NCI-H2081 treated with DMSO at 0.1 percent for 48 hours (cell line): ENCODE measurements at places on chromosomes 6 and 20.

GRCh38 chr6:125533710-125534397 lies 215.6 kb upstream of the HEY2 start:
- DNase-seq = no peak

- DNase-seq = no peak
Observed at GRCh38 chr6:117919775-117920729, 13.0 kb downstream of the SLC35F1 start.

- DNase-seq = no peak
Observed at GRCh38 chr6:160010067-160010466, 41.2 kb downstream of the IGF2R start.

- no peak for DNase-seq
Observed at GRCh38 chr20:57458400-57459160, 66.4 kb downstream of the CTCFL start.

DNA sequence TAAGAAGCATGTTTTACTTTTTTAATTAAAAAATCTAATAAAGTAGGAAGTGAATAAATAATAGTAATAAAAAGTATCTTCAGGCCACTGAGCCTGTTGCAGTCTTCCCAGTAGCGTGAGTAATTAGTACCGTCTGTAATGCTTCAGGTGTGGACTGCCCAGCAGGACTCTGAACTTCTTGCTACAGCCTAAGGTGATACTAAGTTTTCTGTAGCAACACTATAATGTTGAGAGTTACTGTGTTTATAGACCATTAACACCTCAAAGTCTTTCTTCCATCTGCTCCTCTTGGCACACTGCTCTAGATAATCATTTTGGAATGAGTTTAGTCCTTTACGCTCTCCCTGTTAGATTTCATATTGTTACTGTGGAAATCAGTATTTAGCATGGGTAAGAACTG lies 28.4 kb downstream of the VAPB start:
- DNase-seq = no peak

DNA sequence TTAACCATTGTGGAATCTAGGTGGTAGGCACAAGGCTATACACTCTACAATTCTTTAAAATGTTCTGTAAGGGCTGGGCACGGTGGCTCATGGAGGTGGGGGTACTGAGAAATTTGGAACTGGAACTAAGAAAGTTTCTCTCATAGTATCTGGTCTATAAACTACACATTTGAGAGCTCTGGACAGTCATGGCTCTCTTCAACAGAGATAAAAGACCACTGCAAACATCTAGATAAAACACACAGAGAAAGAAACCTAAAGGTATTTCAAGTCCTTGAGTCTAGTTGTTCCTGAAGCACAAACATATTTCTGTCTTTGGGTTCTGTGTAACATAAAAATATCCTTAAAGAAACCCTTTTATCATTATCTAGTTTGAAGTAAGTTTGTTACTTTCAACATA lies 35.2 kb downstream of the ILRUN start:
- DNase-seq = no peak

DNA sequence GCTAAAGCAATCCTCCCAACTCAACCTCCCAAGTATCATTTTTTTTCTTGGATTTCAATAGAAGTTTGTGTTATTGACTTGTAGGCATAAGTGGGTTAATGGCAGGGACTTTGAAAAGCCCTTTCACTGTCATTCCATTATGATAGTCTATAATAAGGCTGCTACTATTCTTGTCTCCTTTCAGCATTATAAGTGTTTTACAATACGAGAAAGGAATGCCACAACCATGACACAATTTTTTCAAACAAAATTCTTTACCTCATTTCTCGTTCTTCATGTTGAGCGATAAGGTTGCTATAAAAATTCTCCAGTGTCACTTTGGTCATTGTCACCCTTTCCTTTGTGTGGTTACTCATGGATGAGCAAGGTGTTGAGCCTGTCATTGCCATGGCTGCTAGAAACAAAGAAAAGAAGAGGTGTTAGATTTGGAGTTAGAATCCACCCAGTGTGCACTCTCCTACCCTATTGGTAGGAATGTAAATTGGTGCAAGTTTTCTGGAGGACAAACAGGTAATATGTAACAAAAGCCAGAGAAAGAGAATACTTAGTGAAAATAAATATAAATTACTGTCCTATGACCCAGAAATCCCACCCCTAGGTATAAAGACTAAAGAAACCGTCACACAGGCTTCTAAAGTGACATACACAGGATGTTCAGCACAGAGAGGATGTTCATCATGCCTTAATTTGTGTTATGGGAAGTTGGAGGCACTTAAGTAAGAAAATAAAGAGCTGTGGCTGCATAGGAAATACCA lies 7.3 kb downstream of the STK38 start:
- no peak for DNase-seq

- DNase-seq = no peak
Observed at GRCh38 chr6:133251688-133252087, 10.5 kb downstream of the EYA4 start.

GRCh38 chr20:48329676-48330664 lies 497.8 kb downstream of the PREX1 start:
- no peak for DNase-seq

DNA sequence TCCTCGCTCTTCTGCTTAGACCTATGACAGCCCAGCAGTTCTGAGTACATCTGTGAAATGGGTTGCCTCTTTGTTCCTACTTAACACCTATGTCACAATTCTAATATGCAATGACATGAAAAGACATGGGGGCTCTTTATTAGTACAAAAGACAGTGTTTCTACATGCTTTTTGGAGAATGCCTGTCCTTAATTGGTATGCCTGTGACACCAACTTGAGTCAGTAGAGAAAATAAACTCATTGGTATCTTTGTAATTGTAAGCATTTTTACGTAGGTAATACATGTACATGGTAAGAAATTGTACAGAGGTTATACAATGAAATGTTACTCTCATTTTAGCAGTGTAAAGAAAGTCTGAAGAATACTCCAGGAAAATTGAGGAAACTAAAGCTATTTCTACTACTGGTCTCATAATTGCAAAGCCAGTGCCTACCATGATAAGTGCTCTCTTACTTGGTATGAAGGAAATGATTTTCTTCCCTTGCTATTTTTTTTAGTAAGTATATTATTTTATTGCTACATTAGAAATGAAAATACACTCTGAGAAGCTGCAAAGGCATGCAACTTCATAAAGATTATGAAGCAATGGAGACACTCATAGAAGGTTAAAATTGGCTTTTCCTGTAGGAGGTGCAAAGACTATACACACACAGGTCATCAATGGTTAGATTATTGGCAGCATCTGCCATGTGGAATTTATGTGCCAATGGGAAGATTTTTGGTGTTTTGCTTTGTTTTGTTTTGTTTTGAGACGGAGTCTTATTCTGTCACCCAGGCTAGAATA lies 4.9 kb upstream of the EEF1A1 start:
- DNase-seq = no peak

- no peak for DNase-seq
Observed at GRCh38 chr20:1940581-1940980, 45.4 kb downstream of the SIRPA start.

DNA sequence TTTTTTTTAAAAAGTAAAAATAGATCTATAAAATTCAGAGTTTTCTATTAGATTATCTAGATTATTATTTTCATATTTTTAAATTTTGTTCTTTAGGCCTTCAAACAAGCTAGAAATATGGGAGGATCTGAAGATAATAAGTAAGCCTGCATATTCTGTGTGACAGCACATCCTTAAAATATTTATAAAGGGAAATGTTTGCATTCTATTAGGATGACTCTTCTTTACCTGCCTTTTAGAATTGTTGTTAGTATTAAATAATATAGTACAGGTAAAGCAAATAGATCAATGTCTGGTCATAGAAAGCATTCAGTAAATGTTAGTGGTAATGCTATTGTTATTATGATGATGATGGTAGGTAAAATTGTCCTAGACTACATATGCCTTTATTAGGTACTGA lies 17.4 kb downstream of the PEX3 start:
- no peak for DNase-seq

DNA sequence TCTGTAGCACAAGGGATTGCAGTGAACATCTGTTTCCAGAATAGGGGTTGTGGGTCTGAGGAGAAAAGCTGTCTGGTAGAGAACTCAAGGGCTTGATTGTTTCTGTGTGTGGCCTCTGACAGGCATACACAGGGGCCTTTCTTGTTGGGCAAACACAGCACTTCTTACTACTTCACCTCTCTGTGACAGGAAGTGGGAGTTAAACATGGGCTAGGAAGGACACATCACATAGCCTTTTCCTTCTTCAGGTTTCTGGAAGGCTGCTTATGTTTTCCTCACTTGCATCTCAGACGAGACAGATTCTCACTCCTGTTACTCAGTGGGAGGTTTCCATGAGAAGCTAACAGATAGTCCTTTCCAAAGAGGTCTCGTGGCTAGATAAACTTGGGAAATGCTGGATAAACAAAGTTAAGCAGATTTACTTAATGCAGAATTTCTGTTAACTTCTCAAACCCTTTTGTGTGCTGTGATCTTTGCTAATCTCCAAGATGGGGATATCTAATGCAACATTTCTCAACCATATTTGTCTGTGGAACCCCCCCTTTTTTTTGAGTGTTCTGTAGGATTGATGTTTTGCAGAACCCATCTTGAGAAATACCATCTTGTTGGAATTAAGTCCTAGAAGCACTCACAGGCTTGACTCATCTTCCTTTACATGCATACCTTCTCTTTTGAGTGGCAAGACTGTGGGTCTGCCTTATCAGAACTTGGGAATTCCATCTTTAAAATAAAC lies 41.9 kb upstream of the RNF8 start:
- DNase-seq = no peak

DNA sequence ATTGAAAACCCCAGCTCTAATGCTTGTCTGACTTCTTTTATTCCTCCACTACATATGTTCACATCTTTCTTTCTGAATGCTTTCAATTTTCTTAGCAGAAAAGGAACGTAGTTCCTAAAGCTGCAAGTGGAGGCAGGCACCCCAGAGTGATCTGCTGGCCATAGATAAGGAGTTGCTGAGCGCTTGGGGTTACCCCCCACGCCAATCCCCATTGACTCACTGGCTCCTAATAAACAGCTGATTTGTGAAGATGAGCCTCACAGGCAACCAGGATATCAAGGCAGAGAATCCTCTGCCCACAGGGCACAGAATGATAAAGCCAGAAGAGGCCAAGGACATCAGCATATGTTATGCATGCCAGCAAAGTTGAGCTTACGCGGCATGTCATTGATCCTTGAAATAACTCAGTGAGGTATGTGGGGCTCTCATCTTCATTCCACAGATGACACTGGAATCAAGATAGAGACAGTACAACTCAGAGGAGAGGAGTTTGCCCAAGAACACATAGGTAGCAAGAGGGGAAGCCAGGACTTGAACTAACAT lies 129.1 kb upstream of the PTPRT start:
- no peak for DNase-seq

DNA sequence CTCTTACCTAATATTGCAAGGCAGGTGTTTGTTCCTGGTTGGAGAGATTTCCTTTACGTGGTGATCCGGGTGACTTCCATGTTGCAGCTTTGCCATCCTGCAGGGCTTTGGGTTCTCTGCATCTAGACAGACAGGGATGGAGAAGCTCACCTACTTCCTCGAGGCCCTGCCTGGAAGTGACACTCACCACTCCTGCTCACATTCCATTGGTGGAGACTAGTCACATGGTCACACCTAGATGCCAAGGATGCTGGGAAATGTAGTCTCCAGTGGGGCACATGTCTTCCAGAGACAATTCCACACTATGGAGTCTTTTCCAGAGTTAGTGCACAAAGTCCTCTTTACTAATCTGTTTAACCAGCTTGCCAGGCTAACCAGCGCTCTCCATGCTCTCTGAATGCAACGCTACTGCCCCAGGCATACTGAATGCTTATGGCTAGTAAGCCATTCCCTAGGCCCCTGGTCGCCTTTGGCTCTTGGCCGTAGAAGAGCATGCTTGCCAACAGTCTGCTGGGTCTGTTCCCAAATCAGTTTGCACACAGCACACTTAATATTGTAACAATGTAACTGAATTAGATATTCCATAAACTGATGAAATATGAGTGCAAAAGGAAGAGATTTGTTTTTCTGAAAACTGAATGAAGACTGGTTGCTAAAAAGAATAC lies 6.7 kb upstream of the KCNK15 start:
- DNase-seq = no peak

DNA sequence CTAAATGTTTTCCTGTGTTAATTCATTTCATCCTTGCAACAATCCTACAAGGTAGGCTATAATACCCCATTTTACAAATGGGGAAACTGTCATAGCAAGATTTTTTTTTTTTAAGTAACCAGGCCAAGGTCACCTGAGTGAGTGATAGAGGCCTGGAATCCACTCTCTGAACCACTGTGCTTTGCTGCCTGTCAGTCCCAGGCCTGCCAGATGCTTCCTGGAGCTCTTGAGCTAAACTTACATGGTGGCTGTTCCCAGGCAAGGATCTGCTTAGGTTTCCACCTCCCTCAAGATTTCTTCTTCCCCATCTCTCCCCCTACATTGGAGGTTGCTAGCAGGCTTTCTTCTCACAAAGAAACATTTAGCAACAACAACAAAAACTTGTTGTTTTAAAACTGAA lies 32.7 kb upstream of the RNF8 start:
- no peak for DNase-seq

DNA sequence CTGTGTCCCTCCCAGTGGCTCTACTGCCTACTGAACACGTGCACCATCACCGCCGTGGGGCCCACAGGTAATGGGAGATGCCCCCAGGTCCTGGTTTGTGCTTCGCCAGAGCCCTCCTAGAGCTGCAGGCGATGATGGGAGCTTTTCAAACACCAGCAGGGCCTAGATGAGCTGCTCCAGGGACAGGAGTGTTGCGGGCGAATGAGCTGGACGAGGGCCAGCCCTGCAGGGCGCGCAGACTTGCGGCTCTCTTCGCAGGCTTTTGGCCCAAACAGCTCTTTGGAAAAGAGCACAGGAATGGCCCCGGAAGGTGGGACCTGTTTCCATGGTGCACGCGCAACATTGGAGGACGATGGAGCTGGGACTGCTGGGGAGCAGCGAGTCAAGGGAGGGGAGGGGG lies 409.3 kb upstream of the SULF2 start:
- no peak for DNase-seq

DNA sequence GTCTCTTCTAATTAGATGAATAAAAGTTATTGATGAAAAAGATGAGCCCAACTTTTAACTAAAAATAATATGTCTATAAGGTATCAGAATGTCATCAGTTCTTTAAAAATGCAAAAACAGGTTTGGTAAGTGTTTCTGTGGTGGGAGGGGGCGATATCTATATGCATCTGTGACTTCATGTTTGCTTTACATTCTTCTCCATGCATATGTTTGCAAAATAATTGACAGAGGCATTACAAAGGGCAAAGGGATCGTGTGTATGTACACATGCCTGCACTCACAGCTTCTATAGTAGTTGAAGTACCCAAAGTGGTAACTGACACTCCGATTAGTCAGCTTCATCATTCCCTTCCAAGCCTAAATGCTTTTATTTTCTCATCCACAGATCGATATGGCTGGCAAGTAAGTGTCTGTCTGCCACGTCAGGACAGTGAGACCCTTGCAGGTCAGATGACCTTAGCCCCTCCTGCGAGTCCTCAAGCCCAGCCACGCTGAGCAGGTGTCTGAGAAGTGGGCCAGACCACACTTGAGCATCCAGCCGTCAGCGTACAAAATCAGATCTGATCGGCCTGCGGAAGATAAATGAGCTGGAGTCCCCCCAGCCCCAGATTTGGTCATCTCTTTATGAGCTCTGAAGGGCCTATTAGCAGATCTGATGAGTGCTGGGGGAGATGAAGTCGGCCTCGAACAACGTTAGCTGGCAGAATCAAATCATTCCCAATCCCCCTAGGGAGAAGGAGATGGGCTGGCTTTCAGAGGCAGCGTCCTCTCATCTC lies 369.1 kb downstream of the MAFB start:
- DNase-seq = no peak
